ENCODE measurements at places on chromosomes 12 and 14. TPM values are rescaled to one million over a fixed set of nuclear protein-coding genes. Genes with fewer than 3 reads are reported as not detected.

Gene TMEM30B
- 11.3 TPM for polyA plus RNA-seq

Gene COX8C
- polyA plus RNA-seq: 0.71 TPM

Gene AICDA
- 0.45 TPM for polyA plus RNA-seq

Gene CHGA
- polyA plus RNA-seq: not detected

Gene OASL
- 0.10 TPM for polyA plus RNA-seq

Gene LRTM2
- polyA plus RNA-seq: 0.62 TPM

Gene KRT5
- 0.22 TPM for polyA plus RNA-seq

Gene REP15
- 2.7 TPM for polyA plus RNA-seq

Gene NDRG2
- 175 TPM for polyA plus RNA-seq

Gene PLEK2
- 1.2 TPM for polyA plus RNA-seq

Gene SRRM4
- polyA plus RNA-seq: 0.02 TPM

Gene APPL2
- polyA plus RNA-seq: 118 TPM

Gene GDF11
- polyA plus RNA-seq: 23.0 TPM

Gene NPAS3
- polyA plus RNA-seq: 8.7 TPM

Gene HPD
- polyA plus RNA-seq: 2.6 TPM

Gene SYNDIG1L
- 0.50 TPM for polyA plus RNA-seq

Gene TAS2R9
- polyA plus RNA-seq: not detected

Gene GDF3
- polyA plus RNA-seq: 0.48 TPM

Gene MYF5
- not detected for polyA plus RNA-seq

Gene KRT79
- polyA plus RNA-seq: not detected

Gene KERA
- not detected for polyA plus RNA-seq

Data from left kidney (tissue), 8 donors.